Stimulated activated CD8-positive, alpha-beta memory T cell treated with anti-CD3 and anti-CD28 coated beads, Interleukin-7, amount 100 ng/mL, for 4 hours (primary cell): ENCODE measurements at places on chromosomes 7 and 10.
A peak's percentile ranks its signal among the peaks of the same experiment; 100 is the strongest.

DNA sequence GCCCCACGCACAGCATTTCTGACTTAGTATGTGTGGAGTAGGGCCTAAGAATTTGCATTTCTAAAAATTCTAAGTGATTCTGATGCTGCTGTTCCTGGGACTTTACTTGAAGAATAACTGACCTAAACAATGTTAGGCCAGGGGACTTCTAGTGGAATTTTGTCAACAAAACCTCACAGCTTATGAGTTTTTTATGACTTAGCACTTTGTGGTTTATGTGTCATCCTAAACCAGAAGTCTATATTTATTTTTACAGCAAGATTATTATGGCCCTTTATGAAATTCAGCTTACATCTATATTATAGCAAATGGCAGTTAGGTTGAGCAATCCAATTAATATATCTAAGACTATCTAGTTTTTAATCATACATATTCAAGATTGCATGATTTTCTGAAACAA lies 24.6 kb upstream of the BET1 start:
- no peak for DNase-seq

- no peak for DNase-seq
Measured at GRCh38 chr10:93468461-93469213, 13.5 kb downstream of the MYOF start.

DNA sequence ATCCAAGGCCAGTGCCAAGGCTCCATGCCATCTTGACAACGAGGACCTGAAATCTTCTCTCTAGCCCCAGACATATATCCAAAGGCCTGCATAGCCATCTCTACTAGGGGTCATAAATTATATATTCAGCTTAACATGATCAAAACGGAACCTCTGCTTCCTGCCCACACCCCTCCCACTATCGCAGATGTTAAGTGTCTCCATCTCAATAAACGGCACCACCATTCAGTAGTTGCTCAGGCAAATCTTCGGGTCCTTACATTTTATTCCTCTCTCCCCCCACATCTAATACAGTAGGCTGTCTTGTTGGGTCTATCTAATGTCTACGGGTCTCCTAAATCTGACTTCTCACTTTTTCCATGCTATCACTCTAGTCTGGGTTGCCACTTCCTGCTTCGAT lies 201.1 kb upstream of the PLXNA4 start:
- DNase-seq: no peak

DNA sequence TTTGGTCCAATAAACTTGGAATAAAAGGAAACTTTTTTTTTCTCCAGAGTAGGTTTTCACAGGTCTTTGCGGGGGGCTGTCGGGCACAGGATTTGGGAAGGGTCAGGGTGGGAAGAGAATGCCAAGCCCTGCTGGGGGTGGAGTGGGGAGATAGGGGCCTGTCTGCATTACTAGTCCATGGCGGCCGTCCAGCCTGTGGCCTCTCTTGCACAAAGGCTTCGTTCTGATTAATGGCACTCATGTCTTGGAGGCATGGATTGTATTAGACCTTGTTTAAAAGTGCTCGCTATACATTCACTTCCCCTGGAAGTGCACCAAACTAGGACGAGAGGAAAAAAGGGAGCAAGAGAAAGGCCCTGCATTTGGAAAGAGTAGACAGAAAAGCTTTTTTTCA lies 37.2 kb downstream of the LRMDA start:
- no peak for DNase-seq

- DNase-seq: no peak
Measured at GRCh38 chr7:22219739-22220493, 137.0 kb downstream of the RAPGEF5 start.

GRCh38 chr10:58384095-58384494 lies 1.1 kb upstream of the TFAM start:
- no peak for DNase-seq

GRCh38 chr10:42544945-42545344 lies 93.4 kb downstream of the ZNF33B start:
- DNase-seq: no peak

- no peak for DNase-seq
Measured at GRCh38 chr7:43960933-43961332, 34.7 kb downstream of the UBE2D4 start.

DNA sequence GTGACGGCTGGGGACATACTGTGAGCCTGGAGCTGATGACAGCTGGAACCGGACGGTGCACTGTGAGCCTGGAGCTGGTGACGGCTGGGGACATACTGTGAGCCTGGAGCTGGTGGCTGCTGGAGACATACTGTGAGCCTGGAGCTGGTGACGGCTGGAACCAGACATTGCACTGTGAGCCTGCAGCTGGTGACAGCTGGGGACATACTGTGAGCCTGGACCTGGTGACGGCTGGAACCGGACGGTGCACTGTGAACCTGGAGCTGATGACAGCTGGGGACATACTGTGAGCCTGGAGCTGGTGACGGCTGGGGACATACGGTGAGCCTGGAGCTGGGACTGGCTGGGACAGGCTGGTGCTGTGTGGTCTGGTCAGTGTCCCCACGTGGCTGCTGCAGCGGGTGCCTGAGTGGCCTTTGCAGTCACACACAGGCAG lies 47.9 kb downstream of the PTPRN2 start:
- no peak for DNase-seq

- peak; percentile 70 for DNase-seq
Measured at GRCh38 chr10:9209105-9209798, 1154.8 kb downstream of the GATA3 start.

- no peak for DNase-seq
Measured at GRCh38 chr7:101245147-101245668, 327 bp upstream of the FIS1 start.

GRCh38 chr10:76415554-76415953 lies 984.1 kb downstream of the LRMDA start:
- DNase-seq: no peak

DNA sequence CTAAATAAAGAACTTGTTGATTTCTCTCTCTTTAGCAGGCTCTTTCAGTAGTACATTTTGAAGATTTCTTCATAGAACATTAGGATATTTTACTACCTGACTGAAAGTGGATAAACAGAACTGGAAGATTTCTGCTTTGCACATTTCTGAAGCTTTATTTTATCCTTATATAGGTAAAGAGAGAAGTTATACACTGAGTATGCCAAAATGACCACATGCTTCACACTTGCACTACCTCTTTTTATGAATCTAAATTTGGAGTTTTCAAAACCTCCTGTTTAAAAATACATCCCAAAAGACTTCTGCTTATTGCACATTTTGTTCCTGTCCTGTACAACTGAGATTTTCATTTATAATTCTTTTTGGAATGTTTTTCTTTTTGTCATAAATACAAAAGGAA lies 197.4 kb upstream of the PRPS1L1 start:
- DNase-seq: no peak

GRCh38 chr7:52085610-52086009 lies 769.0 kb upstream of the COBL start:
- DNase-seq: no peak

GRCh38 chr7:131899271-131900030 lies 343.0 kb upstream of the PODXL start:
- DNase-seq: no peak

DNA sequence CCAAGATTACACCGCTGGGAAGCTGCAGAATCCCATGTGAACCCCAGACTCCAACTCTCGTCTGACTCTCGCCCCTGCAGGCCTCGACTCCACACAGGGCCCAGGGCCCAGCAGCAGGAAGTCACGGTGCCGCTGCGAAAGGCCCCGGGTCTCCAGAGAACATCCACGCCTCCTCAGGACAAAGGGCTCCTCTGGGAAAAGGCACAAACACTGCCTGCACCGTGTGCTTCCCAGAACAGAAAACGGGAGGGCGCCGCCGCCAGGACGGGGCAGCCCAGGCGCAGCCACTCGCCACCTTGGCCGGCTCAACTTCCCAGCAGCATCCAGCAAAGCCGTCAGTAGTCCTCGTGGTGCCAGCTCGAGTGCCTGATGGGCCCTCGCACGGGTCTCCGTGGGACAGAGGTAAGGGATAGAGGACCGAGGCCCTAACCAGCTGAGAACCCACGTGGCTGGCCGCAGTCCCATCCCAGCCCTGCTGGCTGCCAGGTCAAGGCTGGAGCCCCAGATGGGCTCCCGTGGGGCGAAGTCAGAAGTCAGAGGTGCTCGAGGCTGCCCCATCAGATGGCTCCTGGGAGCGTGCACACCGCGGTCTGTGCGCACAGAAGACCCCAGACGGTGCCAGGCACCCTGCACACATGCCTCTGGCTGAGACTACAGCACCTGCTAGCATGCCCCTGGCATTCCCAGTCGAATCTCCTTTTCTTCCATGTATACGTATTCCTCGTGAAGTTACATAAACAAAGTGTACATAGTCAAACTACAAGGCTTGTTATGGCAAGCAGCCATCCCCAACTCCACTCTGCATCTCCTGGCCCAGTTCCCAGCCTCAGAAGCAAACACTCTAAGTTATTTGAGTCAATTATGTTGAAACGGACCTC lies 60.2 kb downstream of the MAD1L1 start:
- no peak for DNase-seq

- DNase-seq: no peak
Measured at GRCh38 chr10:89651916-89652573, 7.0 kb upstream of the PANK1 start.

DNA sequence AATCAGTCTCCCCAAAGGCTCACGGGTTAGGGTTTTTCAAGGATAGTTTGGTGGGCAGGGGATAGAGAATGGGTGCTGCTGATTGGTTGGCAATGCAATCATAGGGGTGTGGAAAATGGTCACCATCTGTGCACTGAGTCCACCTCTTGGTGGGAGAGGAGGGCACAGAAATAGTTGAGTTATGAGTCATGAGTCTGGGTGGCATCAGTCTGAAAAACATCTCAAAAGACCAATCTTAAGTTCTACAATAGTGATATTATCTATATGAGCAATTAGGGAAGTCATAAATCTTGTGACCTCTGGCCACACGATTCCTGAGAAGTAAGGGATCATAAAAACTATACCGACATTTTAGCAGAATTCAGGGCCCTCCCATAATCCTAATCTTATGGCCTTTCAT lies 62.7 kb downstream of the LGI1 start:
- no peak for DNase-seq

GRCh38 chr10:93384006-93384405 lies 98.1 kb downstream of the MYOF start:
- no peak for DNase-seq

DNA sequence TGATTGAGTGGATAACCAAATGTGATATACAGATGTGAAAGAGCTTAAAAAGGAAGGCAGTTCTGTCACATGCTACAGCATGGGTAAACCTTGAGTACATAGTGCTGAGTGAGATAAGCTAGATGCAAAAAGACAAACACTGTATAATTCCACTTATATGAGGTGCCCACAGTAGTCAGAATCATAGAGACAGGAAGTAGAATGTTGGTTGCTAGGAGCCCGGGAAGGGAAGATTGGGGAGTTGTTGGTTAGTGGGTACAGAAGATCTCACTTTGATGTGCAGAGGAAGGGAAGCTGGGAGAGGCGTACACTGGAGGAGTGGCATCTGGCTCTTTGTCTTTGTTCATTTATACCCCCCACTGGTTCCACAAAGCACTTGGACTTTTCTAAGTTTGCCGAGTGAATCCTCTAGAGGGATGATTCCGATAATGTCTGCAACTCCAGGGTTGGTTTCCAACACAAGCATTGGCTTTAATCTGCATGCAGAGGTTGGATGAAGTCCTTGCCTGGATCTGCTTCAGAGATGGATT lies 39.5 kb downstream of the TSPAN14 start:
- DNase-seq: no peak

- DNase-seq: no peak
Measured at GRCh38 chr7:157625973-157626742, 289.4 kb downstream of the DNAJB6 start.

DNA sequence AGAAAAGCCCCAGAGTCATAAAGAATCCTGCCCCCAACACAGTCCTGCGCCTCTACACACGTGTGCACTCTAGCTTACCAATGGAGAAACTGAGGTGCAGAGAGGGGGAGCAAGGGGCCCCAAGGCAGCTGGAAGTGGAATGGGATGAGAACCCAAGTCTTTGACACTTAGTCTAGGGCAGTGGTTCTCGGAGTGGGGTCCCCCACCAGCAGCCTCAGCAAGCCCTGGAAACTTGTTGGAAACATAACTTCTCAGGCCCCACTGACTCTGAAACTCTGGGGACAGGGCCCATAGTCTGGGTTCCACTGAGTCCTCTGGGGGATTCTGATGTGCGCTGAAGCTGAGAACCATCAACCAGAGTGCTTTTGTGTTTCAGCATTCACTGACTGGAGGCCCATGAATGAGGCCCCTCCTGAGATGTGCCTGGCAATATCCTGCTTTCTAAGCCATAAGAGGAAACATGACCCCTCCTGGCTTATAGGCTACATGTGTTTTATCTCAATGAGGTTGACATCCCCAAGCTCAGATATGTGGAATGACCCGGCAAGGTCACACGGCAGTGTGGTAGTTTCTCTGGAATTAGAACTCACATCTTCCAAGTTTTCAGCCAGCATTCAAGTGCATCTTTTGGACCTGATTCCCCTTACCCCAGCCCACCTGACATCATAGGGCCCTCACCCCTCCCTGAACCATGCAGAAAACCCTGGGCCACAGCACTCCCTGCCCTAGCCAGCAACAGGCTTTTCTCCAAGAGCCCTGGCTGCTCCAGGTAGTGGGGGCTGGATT lies 147.3 kb upstream of the PCBD1 start:
- DNase-seq: no peak

GRCh38 chr7:1385086-1385808 lies 74.0 kb downstream of the MICALL2 start:
- DNase-seq: no peak

GRCh38 chr7:135960709-135961451 lies 16.3 kb downstream of the MTPN start:
- no peak for DNase-seq

DNA sequence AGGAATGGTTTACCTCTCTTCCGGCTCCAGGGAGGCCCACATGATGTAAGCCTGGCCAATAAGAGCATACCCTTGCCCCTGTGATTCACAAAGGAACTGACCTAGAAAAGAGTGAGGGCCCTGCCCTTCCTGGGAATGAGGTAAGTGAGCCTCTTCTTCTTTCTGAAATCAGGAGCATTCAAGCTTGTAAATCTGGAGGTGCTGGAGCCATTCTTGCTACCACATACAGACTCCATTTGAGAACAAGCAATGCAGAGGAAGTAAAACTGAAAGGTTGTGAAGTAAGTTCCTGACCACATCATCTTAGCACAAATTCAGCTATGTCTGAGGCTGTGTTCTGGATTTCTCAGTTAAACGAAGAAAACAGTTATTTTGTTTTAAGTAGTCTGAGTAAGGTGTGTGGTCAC lies 132.2 kb downstream of the CD36 start:
- DNase-seq: no peak

- no peak for DNase-seq
Measured at GRCh38 chr10:123995461-123996131, 97.8 kb downstream of the CHST15 start.

- DNase-seq: no peak
Measured at GRCh38 chr10:11949152-11949551, 93.5 kb downstream of the UPF2 start.

GRCh38 chr10:86017841-86018734 lies 348.5 kb downstream of the GRID1 start:
- no peak for DNase-seq

- peak; percentile 58 for DNase-seq
Measured at GRCh38 chr7:1175967-1176851, 16.2 kb upstream of the ZFAND2A start.

DNA sequence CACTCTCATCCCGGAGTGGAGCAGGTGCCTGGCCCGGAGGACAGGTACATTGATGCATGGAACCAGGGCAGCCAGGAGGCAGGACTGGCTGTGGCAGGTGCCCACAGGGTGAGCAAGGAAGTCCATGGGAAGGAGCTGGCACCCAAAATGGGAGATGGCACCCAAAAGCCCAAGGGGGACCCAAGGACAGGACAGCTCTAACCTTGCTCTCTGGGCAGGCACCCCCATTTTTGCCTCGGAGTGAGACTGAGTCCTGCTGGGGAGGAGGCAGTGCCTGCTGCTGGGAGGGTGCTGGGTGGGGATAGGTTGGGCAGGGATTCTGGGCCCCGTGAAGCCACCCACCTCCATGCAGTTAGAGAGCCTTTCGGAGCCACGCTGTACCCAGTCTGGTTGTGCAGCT lies 234.5 kb downstream of the TCERG1L start:
- DNase-seq: no peak
